ENCODE measurements at places on chromosomes 12 and 14. TPM values are rescaled to one million over a fixed set of nuclear protein-coding genes. Genes with fewer than 3 reads are reported as not detected.

GRCh38 chr12:96187956-96188355 lies 6.2 kb upstream of the ELK3 start:
- H3K36me3 ChIP-seq, result no peaks in the 10 kb centered on the region

GRCh38 chr12:662566-663292 lies 516 bp downstream of the NINJ2 start:
- H3K4me1 ChIP-seq, result peaks cover 11% of the 10 kb centered on the region
- no peaks in the 10 kb centered on the region for H3K27me3 ChIP-seq
- peak overlapping the region; percentile 46 for H3K27ac ChIP-seq
- DNase-seq, result no peak
- H3K36me3 ChIP-seq, result no peaks in the 10 kb centered on the region

CPNE6 gene
- total RNA-seq, result 0.12 TPM

DNA sequence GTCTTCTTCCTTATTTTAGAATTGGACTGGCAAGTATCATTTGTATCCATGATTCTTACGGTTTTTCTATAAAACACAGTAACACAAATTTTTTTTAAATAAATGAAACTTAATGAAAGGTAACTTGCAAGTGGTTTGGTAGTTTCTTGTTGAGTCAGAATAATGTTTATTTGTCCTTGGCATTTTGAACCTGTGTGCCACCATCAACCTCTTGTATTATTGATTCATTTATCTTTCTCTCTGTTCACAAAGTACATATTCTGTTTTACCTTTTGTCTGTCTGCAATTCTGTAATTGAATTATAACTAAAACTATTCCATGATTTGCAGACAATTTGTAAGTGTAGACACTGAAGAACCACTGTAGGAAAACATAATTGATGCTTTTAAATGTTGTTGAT lies 54.7 kb downstream of the MIPOL1 start:
- no peak overlapping the region for H3K4me3 ChIP-seq
- H3K4me1 ChIP-seq, result no peaks in the 10 kb centered on the region
- DNase-seq, result no peak
- no peaks in the 10 kb centered on the region for H3K36me3 ChIP-seq

DNA sequence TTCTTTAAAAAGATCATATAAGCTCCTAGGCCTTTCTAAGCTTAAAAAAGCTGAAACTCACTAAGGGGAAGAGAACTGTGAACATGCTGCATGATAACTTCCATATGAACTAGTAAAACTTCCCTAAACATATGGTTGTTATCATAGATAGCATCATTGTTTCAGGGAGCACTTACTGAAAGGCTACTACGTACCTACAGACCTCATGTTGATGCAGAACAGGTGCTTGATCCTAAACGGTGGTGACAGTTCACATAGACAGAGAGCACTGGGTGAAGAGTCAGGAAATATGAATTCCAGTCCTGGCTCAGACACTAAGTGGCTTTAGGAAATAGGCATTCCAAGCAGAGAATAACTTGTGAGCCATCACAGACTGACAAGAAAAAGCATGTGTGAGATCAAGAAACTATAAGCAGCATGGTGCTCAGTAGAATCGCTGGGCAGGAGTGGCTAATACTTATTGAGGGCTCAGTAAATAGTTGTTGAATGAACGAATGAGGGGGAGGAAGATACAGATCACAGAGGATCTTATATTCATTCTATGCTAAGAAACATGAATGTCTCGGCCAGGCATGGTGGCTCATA lies 78.4 kb upstream of the NUDT4 start:
- no peaks in the 10 kb centered on the region for H3K27me3 ChIP-seq
- H3K36me3 ChIP-seq, result no peaks in the 10 kb centered on the region
- H3K4me1 ChIP-seq, result peaks cover 10% of the 10 kb centered on the region
- H3K27ac ChIP-seq, result no peak overlapping the region
- H3K4me3 ChIP-seq, result no peak overlapping the region
- no peak for DNase-seq

- H3K27me3 ChIP-seq, result no peaks in the 10 kb centered on the region
- no peaks in the 10 kb centered on the region for H3K36me3 ChIP-seq
These were observed 1.0 kb downstream of the INSM2 start for GRCh38 chr14:35534873-35535482.

DNA sequence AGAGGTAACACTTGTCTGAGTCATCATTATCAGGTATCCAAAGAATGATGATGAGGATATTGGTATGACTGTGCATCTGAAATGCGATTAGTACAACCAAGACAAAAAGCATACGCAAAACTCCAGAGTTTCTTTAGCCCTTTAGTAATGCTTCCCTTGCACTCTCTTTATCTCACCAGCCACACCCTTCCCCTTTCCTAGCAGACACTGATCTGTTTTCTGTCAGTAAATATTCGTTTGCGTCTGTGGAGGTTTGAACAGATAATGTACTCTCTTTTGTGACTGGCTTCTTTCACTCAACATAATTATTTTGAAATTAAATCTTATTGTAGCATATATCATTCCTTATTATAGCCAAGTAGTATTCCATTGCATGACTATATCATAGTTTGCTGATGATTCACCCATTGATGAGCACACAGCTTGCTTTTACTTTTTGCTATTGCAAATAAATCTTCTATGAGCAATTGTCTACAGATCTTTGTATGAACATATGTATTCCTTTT lies 775.7 kb downstream of the SLC6A15 start:
- no peak overlapping the region for H3K27ac ChIP-seq
- no peak for DNase-seq
- no peaks in the 10 kb centered on the region for H3K36me3 ChIP-seq
- no peaks in the 10 kb centered on the region for H3K27me3 ChIP-seq
- no peak overlapping the region for H3K4me3 ChIP-seq

DNA sequence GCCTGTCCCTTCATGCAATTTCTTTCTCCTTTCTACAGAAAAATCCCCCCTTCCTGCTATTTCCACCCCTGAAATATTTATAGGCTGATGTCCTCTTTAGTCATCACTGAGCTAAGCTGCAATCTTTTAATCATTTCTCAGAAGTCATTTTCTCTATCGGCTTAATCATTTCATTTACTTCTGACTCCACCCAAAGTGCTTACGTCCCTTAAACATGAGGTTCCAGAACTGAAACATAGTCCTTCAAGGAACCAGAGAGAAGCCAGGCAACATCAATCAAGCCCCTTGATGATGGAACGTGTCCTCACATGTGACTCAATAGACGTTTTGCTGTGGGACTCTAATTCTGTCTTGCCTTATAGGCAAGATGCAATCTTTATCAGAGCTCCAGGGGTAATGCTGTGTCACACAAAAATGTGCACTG lies 148.7 kb upstream of the KRR1 start:
- H3K4me1 ChIP-seq, result peaks cover 17% of the 10 kb centered on the region
- no peaks in the 10 kb centered on the region for H3K36me3 ChIP-seq
- no peak overlapping the region for H3K4me3 ChIP-seq
- no peak for DNase-seq
- H3K27me3 ChIP-seq, result no peaks in the 10 kb centered on the region

DNA sequence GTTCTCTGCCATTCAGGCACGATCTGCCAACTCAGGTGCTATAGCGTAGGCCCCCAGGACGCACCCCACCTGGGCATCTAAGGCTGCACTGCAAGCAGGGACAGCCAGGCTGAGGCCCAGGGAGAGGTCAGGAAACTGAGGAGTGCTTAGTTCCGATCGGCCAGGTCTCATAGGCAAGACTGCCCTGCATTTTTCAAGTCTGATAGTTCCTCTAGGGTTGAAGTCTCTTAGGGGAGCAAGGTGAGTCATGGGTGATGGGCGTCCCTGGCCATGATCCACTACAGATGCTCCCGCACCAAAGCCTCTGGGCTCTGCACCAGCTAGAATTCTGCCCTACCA lies 13.2 kb downstream of the NOPCHAP1 start:
- H3K4me1 ChIP-seq, result no peaks in the 10 kb centered on the region
- no peaks in the 10 kb centered on the region for H3K36me3 ChIP-seq
- H3K27ac ChIP-seq, result no peak overlapping the region
- no peaks in the 10 kb centered on the region for H3K27me3 ChIP-seq

DNA sequence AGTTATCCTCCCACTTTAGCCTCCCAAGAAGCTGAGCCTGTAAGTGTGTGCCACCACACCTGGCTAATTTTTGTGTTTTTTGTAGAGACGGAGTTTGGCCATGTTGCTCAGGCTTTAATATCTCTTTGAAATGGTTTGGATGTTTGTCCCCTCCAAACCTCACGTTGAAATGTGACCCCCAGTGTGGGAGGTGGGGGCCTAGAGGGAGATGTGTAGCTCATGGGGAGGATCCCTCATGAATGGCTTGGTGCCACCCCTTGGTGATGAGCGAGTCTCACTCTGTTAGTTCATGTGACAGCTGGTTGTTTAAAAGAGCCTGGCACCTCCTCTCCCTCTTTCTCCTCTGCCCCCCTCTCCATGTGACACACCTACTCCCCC lies 23.6 kb upstream of the TTC7B start:
- H3K27ac ChIP-seq, result no peak overlapping the region
- no peak overlapping the region for H3K4me3 ChIP-seq
- peaks cover 7% of the 10 kb centered on the region for H3K4me1 ChIP-seq
- DNase-seq, result peak; percentile 4
- no peaks in the 10 kb centered on the region for H3K36me3 ChIP-seq

GRCh38 chr14:68379510-68380328 lies 413.1 kb downstream of the ZFP36L1 start:
- no peaks in the 10 kb centered on the region for H3K36me3 ChIP-seq
- no peak overlapping the region for H3K27ac ChIP-seq
- H3K4me1 ChIP-seq, result peaks cover 11% of the 10 kb centered on the region
- H3K4me3 ChIP-seq, result no peak overlapping the region
- no peak for DNase-seq
- no peaks in the 10 kb centered on the region for H3K27me3 ChIP-seq

- H3K4me3 ChIP-seq, result no peak overlapping the region
- no peaks in the 10 kb centered on the region for H3K4me1 ChIP-seq
- no peak overlapping the region for H3K27ac ChIP-seq
- no peaks in the 10 kb centered on the region for H3K36me3 ChIP-seq
These were observed 123.3 kb downstream of the KCNA5 start for GRCh38 chr12:5166976-5167375.

- no peaks in the 10 kb centered on the region for H3K27me3 ChIP-seq
- no peak overlapping the region for H3K4me3 ChIP-seq
- H3K27ac ChIP-seq, result no peak overlapping the region
These were observed 41.6 kb downstream of the ACACB start for GRCh38 chr12:109157986-109158385.

HECTD4 gene
- total RNA-seq, result 91.8 TPM

PAX9 gene
- 0.50 TPM for total RNA-seq

DNA sequence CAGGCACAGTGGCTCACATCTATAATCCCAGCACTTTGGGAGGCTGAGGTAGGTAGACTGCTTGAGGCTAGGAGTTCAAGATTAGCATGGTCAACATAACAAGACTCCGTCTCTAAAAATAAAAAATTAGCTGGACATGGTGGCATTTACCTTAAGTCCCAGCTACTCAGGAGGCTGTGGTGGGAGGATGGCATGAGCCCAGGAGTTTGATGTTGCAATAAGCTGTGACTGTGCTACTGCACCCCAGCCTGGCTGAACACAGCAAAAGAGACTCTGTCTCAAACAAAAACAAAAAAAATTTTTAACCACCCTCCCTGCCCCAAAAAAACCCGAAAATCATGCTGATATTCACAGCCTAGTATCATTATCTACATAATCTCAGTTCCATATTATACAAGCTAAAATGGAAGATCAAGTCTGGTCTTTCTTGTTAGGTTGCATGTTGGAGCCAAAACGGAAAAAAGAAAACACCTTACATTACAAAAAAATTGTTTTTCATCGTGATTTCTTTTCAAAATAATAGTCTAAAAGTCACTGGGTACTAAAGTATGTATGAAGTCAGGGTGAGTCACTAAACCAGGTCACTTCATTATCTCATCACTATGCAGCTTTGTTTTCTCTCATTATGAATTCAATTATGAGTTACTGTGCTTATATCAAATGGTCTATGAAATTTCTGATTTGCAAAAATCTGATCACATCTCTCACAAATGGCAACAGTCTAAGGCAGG lies 13.8 kb downstream of the GXYLT1 start:
- no peaks in the 10 kb centered on the region for H3K36me3 ChIP-seq
- H3K4me1 ChIP-seq, result peaks cover 6% of the 10 kb centered on the region
- no peaks in the 10 kb centered on the region for H3K27me3 ChIP-seq
- DNase-seq, result peak; percentile 43
- no peak overlapping the region for H3K27ac ChIP-seq
- H3K4me3 ChIP-seq, result no peak overlapping the region

POTEG gene
- 88.6 TPM for total RNA-seq

DNA sequence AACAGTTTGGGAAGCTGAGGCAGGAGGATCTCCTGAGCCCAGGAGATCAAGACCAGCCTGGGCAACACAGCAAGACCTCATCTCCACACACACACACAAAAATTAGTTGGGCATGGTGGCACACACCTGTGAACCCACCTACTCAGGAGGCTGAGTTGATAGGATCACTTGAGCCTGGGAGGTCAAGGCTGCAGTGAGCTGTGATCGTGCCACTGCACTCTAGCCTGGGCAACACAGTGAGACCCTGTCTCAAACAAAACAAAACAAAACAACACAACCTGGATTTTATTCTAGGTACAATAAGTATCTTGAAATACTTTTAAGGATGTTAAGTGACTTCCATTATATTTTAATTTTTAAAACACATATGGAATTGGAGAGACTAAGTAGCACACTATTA lies 45.8 kb downstream of the YAF2 start:
- no peaks in the 10 kb centered on the region for H3K36me3 ChIP-seq
- no peaks in the 10 kb centered on the region for H3K27me3 ChIP-seq
- no peak for DNase-seq
- no peak overlapping the region for H3K27ac ChIP-seq

CBLN3 gene
- total RNA-seq, result 17.0 TPM

GRCh38 chr14:100576091-100577085 lies 10.8 kb downstream of the BEGAIN start:
- peaks cover 5% of the 10 kb centered on the region for H3K4me1 ChIP-seq
- H3K27me3 ChIP-seq, result no peaks in the 10 kb centered on the region

DNA sequence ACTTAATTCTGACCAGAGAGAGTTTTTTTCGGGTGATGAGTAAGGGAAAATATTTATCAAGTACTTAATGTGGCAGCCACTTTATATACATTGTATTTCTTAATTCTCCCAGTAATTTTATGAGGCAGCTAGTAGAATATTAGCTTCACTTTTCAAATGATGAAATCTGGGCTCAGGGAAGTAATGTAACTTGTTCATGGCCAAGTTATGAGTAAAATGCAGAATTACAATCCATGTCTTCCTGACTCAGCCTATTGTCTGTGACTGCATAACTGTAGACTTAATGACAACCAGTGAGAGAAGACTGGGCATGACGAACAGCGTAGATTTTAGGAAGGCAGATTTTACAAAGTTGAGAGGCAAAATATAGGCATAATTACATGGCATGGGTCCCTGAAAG lies 106.7 kb upstream of the MIS18BP1 start:
- H3K36me3 ChIP-seq, result no peaks in the 10 kb centered on the region
- no peak for DNase-seq
- no peak overlapping the region for H3K4me3 ChIP-seq
- H3K27me3 ChIP-seq, result no peaks in the 10 kb centered on the region
- H3K27ac ChIP-seq, result no peak overlapping the region
- H3K4me1 ChIP-seq, result no peaks in the 10 kb centered on the region

GRCh38 chr12:100987552-100988521 lies 193.3 kb downstream of the ANO4 start:
- no peaks in the 10 kb centered on the region for H3K27me3 ChIP-seq
- no peak overlapping the region for H3K27ac ChIP-seq
- no peaks in the 10 kb centered on the region for H3K36me3 ChIP-seq
- H3K4me3 ChIP-seq, result no peak overlapping the region

Measured in testis (tissue), 5 donors.